ENCODE measurements at places on chromosomes 3 and 15.

DNA sequence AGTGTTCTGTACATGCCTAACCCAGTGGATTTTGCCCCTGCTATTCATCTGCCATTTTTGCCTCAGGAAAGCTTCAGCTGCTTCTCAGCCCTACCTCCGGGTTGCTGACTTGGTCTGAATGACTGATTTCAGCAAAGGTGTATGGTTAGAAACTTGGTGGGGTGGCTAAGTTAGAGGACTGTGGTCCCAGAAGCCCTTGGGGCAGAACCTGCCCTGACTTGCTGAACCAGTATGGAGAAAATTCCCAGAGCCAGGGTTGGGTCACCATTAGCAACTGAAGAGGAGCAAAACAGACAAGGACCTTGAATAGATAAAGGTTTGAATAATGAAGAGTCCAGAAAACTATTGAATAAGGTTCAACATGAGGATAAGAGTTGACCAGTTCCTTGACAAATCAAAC is 6.1 kb upstream of the WWTR1 start:
- no peak for DNase-seq

- peak; percentile 96 for DNase-seq
These were observed at the start of gene NXPE3 for GRCh38 chr3:101779047-101779821. Gene NXPE3 (plus strand): TSS chr3:101779211. CDS start chr3:101785597, 6,386 bp downstream.

GRCh38 chr15:36024031-36024688 is 478.2 kb upstream of the DPH6 start:
- DNase-seq, result no peak

- no peak for DNase-seq
These were observed 50.9 kb upstream of the SPTSSB start for GRCh38 chr3:161422171-161422700.

- no peak for DNase-seq
These were observed 13.3 kb upstream of the SSUH2 start for GRCh38 chr3:8657804-8658305.

GRCh38 chr15:63559753-63560152 is 37.4 kb upstream of the FBXL22 start:
- no peak for DNase-seq

GRCh38 chr15:80172401-80172800 is 19.6 kb downstream of the FAH start:
- no peak for DNase-seq

GRCh38 chr15:101250341-101250831 is 1.5 kb downstream of the CHSY1 start:
- no peak for DNase-seq

DNA sequence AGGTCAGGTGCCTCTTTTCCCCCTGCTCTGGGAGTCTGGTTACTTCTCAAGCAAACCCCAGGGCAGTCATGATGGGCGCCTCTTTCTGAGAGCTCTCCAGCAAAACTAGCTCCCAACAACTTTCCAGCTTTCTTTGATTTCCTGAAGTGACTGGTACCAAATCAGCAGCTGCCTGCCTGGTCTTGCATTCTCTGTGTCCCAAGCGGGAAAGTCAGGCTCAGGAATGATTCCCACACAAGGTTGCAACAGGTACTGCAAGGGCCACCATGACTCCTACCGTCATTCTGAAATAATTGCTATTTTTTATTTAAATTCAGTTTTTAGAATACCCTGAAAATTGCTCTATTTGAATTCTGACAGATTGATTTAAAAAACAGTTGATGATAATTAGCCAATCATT is 658.7 kb downstream of the SQOR start:
- no peak for DNase-seq

DNA sequence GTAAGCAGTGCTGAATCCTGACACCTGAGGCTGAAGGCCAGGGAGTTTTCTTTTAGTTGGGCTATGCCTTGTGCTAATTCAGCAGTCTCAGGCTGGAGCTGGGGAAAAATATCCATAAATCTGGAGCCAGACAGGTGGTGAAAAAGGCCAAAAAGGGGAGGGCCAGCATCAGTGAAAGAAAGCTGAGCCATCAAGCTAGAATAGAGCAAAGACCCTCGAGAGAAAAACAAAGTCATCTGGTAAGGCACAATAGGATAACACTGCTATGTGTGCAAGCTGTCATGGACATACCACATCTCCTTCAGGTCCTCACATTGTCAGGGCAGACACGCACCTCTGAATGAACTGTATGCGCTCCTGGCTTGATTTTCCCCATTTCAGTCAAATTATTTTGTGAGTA is 687.9 kb downstream of the SQOR start:
- no peak for DNase-seq

DNA sequence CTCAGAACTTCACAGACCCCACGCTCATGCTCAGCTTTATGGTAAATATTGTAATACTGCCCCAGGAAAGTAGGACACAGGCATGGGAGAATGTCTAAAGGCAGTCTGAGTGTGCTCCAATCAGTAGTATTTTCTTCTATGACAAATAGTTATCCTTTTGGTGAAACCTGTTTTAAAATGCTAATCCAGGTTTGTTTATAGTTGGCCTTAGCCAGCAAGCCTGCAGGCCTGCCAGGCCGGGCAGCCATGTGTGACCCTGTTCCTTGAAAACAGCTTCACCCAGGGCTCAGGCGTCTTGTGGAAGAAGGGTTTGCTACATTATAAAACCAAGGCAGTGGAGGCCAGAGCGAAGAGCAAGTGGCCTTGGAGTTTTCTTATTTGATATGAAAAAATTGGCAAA is 104.7 kb downstream of the SEMA6D start:
- DNase-seq, result no peak

DNA sequence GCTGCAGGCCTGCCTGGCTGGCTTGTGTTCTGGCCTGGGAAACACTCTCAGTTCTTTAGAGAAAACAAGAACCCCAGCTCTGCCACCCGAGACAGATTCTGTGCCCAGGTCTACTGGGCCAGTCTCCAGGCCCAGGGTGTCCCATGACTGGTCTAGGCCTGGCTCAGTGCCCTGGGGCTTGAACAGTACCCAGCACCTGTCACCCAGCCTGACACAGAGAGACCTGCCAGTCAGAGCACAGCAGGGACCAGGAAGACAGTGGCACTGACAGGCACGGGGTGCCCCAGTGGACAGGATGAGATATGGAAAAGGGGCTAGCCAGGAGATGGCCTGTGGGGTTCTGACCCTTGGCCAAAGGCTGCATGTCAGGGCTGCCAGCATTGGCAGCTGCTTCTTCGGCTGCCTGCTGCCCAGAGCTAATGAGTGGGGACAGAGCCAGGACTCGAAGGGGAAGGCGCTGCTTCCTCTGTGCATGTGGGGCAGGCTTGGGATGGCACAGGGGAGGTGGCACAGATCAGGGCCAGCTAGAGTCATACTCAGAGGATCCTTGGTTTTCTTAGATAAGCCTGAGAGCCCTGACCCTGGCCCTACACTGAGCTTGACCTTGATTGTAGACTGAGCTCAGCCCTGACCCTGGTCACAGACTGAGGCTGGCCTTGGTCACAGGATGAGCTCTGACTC is 15.1 kb downstream of the CCDC33 start:
- no peak for DNase-seq

DNA sequence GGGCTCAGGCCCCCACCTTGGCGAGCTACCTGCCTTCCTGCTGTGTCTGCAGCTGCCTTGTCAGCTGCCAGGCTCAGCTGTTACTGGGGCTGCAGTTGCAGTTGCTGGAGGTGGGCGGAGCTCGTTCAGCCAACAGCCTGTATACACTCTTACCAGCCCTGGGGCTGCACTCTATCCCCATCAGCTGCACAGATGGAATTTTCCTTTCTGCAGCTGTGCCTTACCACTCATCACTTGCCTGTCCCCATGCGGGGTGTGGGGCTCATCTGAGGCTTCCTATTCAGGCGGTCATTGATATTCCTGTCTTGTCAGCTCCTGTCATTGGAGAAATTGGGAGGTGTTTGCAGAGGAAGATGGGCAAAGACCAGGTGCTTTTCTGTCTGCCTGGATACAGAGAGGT is 9.1 kb upstream of the SYN2 start:
- DNase-seq, result peak; percentile 41

- DNase-seq, result no peak
These were observed 217.4 kb downstream of the DIPK2A start for GRCh38 chr3:144189044-144189443.

DNA sequence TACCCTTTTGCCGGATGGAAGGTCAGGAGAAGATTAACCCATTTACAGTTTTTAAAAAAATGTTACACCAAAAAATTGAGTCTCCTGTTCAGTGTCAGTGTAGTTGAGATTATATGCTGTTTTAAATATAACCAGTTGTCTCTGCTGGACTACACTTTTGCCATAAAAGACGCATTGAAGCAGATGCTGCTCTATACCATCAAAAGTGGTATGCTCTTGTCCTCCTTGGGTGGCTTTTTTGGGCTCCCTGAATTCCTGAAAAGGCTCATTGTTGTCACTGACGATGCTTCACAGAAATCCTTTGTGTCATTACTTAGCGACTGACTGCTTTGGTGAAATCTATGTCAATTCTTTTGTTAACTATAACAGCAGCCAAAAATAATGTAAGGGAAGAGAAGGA is 133.9 kb upstream of the SKOR1 start:
- DNase-seq, result no peak
